ENCODE measurements at places on chromosomes 5 and 9.

DNA sequence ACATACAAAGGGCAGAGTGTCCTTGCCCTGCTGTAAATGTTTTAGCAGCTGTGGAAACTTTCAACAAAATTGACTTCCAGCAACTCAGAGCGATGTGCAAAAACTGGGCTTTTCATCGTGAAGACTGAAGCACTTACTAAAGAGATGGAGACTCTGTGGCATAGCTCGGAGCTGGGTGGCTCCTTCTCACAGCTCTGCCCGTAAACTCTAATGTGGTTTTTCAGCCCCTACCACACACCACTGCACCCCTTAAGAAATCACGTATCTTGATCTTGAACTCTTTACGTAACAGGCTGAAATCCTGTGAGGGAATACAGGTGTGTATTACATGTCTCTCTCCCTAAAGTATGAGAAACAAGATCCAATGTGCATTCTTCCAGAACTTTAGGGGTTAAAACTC, 124.4 kb downstream of the MEF2C start:
- no peak for DNase-seq

DNA sequence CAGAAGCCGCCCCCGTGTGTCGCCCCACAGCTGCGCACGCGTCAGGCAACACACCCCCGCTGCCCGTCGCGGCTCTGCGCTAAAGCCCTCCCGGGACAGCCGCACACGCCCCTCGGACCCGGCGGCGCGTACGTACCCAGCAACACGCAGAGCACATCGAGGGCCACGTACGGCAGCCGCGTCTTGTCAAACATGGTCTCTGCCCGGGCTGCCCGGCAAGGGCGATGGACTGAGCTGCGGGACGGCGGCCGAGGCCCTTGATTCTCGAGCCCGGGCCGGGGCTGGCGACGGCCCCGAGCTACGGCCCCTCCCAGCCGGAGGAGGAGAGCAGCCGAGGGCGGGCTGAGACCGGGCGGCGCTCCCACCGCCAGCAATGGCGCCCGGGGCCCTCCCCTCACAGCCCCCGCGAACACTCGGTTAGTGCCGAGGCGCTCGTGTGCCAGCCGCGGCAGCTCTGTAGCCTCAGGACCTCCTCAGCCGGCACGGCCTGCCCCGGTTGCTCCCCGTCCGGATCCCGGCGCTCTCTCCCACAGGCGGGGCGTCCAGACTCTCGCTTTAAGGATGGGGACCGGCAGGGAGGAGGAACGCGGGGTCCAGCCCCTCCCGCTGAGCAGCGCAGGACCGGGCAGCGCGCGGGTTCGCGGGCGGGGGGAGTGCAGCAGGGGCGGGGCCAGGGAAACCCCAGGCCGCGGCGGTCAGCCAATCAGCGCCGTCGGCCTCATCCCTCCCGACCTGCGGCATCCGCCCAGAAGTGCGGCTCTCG, at the start of gene PLPP1:
PLPP1 (minus strand) TSS at position 529 of the 763 bp plus-strand sequence; CDS start at position 194, 335 bp downstream.
- peak; percentile 71 for DNase-seq

- DNase-seq = no peak
These were observed 69.2 kb downstream of the CDH18 start for GRCh38 chr5:19918780-19919179.

GRCh38 chr5:96563816-96564215, 98.4 kb upstream of the CAST start:
- DNase-seq = no peak

GRCh38 chr5:19713740-19714139, 274.3 kb downstream of the CDH18 start:
- DNase-seq = no peak

DNA sequence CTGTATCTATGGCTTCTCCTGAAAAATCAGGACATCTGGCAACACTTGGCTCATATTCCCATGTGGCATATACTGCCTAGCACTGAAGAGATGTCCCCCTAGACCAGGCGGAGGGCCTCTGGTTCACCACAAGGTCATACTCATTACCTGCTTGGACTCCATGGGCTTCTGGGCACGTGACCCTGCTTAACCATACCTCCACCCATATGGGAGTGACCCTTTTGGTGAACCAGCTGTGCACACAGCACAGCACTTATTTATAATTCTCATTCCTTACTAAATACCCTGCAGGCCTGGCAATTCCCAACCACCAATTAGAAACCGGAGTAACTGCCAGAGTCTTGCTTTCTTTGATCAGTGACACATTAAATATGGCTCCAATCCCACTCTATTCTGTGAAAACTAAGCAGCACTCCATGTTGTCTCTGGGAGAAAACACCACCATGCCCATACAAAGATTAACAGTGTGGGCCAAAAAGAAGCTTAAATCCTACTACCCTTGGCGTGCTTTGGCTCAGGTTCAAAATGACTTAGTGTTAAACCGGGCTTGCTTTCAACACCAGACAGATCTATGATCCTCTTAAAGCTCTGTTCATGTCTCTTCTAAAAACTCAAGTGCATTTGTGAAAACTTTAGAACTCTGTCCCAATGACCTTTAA, 57.7 kb downstream of the MTMR12 start:
- DNase-seq = no peak

GRCh38 chr5:139686706-139687441, 38.7 kb downstream of the CXXC5 start:
- no peak for DNase-seq

DNA sequence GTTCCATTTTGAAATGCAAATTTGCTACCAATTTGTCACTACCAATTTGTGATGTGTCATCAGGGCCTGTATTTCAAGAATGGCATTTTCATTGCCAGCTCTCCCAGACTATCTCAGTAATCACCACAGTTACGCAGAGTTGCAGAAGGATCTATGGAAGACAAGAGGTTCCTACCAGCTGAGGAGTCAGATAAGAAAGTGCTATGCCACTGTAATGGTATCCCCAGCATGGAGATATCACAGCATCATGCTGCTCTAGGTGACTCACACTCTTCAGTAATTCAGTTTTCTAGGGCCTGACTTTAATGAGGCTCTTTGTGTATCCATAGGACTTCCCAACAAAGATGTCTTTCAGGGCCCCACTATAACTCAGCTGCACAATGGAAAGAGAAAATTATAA, 490.3 kb downstream of the ARHGEF28 start:
- DNase-seq = no peak

DNA sequence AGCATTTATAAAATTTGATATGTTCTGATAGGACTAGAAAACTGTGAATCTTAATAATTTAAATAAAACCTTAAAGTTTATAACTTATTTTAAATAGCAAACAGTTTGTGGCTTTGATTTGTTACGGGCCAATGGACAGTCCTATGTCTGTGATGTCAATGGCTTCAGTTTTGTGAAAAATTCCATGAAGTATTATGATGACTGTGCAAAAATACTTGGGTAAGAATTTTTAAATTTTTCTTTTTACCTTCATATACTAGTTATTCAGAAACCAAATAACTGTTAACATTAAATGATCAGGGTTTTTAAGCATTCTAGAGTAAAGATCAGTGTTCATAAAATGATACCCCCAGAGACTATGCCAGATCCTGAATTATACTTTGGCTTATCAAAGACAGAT, 31.1 kb downstream of the PPIP5K2 start:
- DNase-seq = no peak

GRCh38 chr5:35745660-35746059, 111.0 kb upstream of the IL7R start:
- DNase-seq = no peak

- no peak for DNase-seq
These were observed 202.4 kb upstream of the CDH9 start for GRCh38 chr5:27240791-27241190.

- DNase-seq = no peak
These were observed 448.4 kb upstream of the ITGA1 start for GRCh38 chr5:52339285-52339684.

DNA sequence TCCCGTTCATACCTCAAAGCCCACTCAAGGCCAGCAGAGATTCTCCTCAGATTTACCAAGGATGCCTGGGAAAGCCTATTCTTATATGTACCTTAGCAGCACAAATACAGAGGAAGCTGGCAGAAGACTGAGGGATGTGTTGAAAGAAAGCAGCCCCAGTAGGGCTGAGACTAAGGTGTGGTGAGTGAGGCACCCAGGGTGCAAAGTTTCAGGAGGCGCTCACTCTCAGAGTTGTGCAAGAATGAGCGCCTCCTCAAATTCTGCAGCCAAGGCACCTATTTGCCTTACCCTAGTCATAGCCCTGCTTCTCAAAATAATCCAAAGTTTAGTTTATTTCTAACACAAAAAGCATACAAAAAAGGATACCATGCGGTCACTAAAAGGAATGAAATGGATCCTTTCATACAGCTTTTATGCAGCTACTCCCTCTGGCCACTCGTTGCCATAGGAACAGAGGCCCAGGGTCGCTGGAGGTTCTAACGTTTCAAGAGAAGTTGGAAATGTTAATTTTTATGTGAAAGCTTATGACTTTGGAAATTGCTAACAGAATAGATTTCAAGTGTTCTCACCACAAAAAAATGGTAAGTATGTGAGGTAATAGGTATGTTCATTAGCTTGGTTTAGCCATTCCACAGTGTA, 79.7 kb upstream of the SMIM23 start:
- no peak for DNase-seq

DNA sequence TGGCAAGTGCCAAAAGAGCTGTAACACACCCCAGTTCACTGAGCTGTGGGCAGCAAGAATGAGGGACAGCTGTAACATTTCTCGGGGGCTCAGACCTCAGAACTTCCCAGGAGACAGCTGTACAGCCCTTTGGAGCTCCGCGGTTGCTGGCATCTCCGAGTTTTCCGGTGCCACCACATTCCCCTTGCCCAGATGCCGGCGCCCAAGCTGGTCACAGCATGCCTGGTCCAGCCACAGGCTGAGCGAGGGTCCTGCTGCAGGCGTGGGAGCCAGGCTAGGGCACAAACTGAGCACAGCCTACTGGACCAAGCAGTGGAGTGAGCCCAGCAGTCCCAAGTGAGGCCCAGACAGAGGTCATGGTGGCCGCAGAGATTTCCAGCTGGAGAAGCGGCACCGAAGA, 797.7 kb upstream of the EDIL3 start:
- no peak for DNase-seq

- DNase-seq = no peak
These were observed 218.8 kb upstream of the IL12B start for GRCh38 chr5:159549046-159549445.

- DNase-seq = no peak
These were observed 500 bp upstream of the MRPL22 start for GRCh38 chr5:154940375-154940771.

DNA sequence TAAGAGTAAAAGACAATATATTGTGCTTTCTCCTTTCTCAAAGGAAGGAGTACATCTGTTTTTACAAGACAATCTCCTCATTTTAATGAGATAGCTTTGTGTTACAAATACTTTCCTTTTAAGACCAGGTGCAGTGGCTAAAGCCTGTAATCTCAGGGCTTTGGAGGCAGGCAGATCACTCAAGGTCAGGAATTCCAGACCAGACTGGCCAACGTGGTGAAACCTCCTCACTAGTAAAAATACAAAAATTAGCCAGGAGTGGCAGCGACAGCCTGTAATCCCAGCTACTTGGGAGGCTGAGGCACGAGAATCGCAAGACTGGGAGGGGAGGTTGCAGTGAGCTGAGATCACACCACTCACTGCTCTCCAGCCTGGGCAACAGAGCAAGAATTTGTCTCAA, 11.8 kb downstream of the TMEM161B start:
- no peak for DNase-seq

DNA sequence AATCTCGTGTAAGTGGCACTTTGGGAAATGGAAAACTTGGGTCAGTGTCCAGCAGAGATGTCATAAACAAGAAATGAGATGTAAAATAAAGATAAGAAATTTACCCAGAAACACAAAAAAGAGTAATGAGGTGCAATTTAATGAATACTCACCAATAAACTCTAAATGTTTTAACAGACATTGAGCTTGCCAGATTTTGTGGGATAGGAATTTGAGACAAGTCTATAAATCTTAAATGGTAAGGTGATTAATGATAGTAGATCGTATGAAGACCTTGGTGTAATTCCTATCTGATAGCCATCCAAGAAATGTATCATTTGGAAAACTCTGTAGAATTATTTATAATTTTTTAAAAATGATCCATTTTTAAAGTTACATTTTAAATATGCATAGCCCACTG, 682.4 kb downstream of the MAT2B start:
- no peak for DNase-seq

DNA sequence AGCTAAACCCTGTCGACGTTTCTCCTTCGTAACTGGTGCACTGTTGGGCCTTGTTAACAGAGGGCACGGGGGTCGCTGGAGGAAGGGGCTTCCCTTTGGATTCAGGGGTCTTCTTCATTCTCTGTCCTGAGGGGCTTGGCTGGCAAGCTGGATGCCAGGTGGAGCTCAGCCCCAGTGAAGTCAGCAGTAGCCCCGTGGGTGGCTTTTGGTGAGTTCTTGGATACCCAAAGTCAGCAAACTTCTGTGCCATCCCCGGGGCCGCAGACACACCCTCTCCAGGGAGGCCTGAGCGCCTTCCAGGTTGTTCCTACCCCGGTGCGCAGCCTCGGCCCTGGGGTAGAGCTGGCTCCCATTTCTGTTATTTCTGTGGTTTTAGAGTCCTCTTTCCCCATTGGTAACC, 12.3 kb upstream of the OBP2A start:
- DNase-seq = no peak

GRCh38 chr9:121233906-121234831, 32.5 kb upstream of the RAB14 start:
- DNase-seq = no peak

GRCh38 chr5:112006721-112007120, 249.7 kb upstream of the NREP start:
- DNase-seq = no peak

DNA sequence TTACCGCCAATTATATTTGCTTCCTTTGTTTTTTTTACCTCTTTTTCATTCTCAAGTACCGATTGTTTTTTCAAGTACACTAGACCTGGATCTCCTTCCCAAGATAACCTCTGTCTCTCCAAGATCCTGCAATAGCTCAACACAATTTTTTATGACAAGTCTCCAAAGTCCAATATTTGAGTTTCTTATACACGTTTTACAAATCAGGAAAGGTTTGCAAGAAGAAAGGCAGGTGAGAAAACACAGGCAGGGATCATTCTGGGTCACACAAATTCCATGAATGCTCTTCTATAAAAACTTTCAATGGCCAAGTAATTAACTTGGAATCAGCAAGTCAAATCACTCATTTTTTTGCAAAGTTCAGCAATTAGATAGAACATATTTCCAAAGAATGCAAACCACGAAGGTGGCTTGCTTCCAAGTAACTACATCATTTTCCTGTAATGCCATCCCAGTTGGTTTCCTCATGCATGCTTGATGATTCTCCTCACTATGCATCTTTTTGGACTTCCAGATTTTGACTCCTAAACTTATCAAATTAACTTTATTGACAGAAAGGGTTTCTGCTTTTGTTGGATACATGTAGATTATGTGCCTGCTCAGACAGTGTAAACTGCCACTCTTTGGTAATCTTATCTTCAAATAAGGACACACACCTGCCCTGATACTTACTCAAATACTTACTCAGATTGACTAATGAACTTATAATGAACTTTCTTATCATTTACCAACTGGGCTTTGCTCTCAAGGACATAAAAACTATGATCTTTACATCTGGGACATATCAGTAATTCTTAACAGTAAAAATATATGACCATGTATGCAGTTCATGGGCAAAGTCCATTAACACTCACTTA, 24.7 kb upstream of the IFNE start:
- DNase-seq = no peak

DNA sequence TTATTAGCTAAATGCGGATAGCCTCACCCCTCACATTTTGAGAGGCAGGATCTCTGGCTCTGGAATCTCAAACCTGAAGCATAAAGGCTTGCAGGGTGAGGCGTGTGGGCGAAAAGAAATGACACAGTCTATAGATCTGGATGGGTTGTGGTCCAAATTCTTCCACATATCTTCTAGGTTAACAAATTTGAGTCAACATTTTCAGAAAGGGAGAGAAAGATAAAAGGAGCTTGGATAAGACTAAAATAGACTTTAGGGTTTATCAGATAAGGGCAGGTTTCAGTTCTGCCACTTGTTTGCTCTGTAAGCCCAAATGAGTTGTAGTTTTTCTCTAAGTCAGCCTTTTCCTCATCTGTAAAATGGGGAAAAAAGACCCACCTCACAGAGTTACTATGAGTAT, 220.9 kb downstream of the TRIM32 start:
- no peak for DNase-seq

All from activated CD8-positive, alpha-beta memory T cell treated with anti-CD3 and anti-CD28 coated beads for 1 hour (primary cell).